ENCODE measurements at places on chromosomes 16 and 17.

DNA sequence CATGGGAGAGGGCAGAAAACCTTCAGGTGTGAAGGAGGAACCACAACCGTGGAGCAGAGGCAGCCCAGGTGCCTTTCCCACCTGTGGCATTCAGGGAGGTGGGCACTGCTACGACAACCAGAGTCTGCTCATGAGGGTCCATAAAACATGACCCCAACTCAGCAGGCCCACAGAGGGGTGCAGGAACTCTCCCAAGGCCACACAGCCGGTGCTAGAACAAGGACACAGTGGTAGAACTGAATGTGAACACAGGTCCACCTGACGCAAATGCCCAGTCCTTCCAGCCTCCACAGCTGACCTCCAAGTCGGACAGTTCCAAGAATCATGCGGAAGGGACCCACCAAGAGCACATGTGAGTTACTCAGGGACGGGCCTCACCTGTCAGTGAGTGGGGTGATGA is 76.4 kb downstream of the DNAH17 start:
- DNase-seq, result no peak

DNA sequence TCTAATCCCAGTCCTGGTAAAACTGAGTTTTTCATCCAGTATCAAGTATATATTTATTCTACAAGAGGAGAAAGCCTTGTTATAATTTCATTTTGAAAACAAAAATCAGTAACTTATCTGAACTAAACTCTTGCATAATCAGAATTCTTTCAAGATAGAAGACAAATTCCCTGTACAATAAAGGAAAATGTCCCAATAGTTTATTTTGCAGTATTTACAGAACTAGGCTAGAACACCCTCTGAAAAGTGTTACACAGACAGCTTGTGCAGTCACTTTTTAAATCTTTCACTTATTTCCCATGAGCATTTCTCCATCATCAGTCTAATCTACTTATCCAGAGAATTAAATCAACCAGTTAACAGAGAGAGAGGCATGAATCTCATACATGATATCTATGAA is 48.5 kb downstream of the SPOP start:
- no peak for DNase-seq

GRCh38 chr16:72299684-72300243 is 127.8 kb upstream of the PMFBP1 start:
- no peak for DNase-seq

DNA sequence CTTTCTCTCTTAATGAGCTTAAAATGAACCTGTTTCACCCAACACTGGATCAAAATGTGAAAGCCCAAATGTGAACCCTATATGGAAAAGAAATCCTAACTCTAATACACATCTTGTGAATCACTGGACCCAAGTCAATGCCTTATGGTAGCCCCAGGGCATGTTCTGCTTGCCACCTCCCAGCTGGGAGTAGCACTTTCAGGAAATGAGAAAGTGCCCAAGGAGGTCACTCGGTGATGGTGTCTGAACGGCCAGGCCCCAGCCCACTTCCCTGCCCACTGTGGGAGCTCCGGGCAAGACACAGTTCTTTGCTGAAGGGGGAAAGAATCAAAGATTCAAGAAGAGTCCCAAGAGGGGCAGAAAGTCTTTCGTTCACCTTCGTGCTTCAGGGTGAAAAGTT is 46.1 kb downstream of the GTF3C1 start:
- DNase-seq, result no peak

- no peak for DNase-seq
Observed at GRCh38 chr17:80676096-80676466, 131.4 kb downstream of the RPTOR start.

GRCh38 chr17:69320210-69320907 is 6.6 kb downstream of the ABCA5 start:
- no peak for DNase-seq

DNA sequence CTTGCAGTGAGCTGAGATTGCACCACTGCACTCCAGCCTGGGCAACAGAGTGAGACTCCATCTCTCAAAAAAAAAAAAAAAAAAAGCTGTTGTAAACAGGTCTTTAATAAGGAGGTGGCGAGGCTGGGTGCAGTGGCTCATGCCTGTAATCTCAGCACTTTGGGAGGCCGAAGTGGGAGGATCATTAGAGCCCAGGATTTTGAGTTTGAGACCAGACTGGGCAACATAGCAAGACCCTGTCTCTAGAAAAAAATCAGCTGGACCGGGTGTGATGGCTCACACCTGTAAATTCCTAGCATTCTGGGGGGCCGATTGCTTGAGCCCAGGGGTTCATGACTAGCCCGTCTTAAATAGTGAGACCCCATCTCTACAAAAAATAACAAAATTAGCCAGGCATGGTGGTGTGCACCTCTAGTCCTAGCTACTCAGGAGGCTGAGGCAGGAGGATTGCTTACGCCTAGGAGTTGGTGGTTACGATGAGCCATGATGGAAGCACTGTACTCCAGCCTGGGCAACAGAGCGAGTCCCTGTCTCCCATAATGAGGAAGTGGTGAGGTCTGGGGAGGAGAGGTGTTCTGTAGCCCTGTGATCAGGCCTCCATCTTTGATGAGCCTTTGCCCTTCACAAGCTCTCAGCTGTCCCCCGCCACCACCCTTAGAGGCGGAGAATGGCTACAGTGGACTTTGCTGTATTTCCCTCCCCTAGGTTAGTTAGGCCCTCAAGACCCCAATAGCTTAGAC is 36.2 kb downstream of the ZNF778 start:
- DNase-seq, result no peak

GRCh38 chr17:47829870-47830269 is 1.5 kb downstream of the MRPL10 start:
- no peak for DNase-seq

DNA sequence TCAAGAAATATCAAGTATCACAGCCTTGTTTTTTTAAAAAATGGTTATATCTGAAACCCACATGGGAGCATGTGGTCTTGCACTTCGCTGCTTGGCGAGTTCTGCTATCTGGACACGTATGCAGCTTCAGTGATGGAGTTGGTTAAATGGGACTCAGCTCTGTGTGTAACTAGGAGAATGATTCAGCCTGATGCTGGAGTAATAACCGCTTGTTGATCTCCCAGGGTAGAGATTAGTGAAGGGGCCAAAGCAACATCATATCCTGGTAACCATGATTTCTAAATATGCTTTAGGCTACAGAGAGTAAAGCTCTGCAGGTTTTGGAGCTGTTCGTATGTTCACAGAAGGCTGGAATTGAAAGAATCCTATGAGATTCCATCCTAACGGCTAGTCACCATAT is 63.2 kb downstream of the IQCK start:
- DNase-seq, result no peak

DNA sequence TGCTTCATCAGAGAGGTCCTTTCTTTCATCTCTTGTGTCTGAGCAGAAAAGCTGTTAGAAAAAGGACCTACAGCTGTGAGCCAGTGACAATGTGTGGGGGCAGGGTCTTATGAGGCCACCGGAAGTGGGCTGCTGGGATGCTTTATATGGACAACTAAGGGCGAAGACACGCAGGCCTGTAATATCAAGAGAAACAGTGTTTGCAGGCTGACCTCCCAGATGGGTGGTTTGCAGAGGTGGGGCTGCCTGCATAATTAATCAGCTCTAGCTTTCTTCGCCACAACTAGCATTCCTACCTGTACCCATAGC is 30.4 kb upstream of the SALL1 start:
- no peak for DNase-seq

DNA sequence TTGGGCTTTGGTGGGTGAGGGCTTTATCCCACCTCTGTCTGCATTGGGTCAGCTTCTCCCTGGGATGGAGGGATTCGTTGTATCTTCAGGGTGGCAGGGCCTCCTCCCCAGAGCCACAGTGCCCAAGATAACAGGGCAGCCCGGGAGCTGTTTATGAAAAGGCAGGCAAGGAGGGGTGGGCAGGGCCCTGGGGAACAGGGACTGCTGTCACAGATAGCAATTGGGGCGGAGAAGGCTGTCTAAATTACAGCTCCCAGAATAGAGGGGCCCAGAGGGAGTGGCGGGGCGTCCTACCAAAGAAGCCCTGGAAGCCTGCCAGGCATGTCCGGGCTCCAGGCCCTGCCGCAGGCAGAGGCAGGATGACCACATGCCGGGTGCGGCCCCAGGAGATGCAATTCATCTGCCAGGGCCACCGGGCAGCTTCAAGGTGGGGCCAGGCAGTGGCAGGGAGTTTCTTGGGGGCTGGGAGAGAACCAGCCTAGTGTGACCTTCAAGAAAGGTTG is 18.8 kb upstream of the PHOSPHO1 start:
- no peak for DNase-seq

DNA sequence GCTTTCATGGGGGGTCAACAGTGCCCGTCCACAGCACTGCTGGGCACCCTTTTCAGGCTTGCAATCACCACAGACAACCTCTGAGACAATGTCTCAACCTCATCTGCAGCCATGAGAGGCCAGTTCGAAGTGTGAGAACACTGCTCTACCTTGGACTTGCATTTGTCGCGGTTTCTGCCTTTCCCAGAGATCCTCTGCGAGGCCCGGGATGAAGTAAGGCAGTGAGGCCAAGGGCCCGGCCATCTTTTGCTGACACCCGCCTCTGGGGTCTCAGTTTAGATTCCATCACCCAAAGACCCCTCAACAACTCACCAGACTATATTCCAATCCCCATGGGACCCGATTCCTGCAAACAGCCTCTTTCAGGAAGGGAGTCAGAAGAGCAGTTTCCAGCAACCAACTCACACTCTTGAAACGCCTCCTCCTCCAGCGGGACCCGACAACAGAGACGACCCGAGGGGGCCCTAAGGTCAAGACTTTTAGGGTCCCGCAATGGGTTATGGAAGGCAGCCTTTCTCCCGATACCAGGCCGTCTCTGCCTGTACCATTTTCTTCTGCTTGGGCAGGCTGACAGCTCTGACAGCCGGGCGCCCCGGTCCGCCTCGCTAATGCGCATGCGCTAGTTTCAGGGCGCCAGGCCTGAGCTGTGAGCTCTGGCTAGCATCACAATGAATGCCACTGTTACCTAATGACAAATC is 576.0 kb downstream of the KCNJ18 start:
- DNase-seq, result no peak

DNA sequence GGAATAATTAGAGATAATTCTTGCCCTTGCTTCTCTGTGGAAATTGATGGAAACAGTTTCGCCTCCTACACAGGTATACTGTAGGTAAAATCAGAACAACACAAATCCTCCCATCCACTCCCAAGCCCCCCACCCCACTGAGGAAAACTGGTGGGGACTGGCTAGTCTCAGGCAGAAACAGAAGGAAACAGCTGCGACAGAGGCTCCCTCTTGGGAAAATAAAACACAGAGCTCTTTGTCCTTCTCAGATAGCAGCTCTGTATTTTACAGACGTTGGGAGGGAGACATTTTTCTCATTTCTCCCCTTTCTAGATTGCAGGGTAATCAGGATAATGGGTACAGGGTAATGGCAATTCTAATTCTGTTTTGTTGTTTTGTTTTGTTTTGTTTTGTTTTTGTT is 1.1 kb downstream of the SLFN13 start:
- DNase-seq, result no peak

GRCh38 chr16:9870962-9871361 is 311.3 kb downstream of the GRIN2A start:
- DNase-seq, result no peak

- no peak for DNase-seq
Observed at GRCh38 chr17:46151762-46152161, 41.5 kb downstream of the KANSL1 start.

DNA sequence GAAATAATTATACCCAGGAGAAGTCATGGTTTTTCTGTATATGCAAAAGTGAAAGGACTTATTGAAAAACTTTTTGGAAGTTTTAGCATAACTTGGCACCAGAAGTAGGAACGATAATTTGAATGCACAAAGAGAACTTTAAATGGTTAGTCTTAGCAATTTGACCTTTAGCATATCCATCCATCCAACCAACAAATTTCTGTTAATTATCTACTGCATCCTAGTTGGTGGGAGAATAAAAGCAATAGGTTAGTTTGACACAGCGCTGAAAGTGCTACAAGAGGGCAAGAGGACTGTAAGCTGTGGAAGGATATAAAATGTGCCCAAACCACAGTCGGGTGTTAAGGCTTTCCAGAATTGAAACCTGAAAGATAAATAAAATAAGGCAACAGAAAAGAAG is 17.6 kb downstream of the SPAG9 start:
- DNase-seq, result no peak

GRCh38 chr16:89090669-89091426 is 2.8 kb upstream of the ACSF3 start:
- no peak for DNase-seq

GRCh38 chr17:60301649-60302048 is 90.3 kb downstream of the USP32 start:
- no peak for DNase-seq

DNA sequence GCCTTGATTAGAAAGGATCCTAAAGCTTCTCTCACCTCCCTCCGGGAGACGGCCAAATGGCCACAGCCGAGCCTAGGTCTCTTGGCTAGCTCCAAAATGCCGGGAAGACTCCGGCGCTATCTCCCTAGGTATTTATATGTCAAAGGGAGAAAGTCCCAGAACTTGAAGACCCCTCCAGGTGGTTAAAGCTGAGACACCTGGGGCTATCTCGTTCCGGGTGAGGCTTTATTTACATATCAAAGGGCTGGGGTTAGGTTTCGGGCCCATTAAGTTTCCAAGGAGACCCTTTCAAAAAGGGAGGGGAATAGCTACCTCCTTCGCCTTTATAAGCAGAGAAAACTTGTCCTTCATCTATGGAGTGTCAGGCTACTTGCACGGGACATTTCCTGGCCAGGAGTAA is 70.9 kb upstream of the KIFC3 start:
- DNase-seq, result no peak

DNA sequence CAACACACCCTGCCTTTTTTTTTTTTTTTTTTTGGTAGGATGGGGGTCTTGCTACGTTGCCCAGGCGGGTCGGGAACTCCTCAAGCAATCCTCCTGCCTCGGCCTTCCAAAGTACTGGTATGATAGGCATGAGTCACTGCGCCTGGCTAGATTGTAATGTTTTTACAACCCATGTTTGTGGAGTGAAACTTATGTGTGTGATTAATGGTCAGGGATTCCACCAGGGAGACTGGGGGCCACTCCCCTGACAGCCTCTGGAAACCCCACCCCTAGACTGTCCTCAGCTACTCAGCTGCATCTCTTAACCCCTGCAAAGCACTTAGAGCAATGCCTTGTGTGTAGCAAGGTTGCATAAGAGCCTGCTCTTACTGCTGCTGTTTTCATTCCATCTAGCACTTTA is 220.5 kb downstream of the PARN start:
- DNase-seq, result peak; percentile 84

DNA sequence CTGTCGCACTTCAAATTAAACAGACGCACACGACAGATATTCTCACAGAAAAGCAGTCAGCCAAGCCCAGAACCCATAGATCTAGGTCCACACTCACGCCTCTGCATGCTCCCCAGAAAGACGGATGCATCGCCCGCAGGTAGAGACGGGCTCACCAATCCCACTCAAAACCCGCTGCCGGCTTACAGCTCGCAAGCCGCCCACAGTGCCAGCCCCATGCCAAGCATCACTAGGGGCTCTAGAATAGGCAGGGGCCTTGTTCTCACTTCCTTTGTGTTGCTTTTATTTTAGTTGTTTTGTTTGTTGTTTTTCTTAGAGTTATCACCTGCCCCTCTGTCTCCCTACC is 336 bp upstream of the BMERB1 start:
- DNase-seq, result no peak

GRCh38 chr17:80198144-80198661 is 21.9 kb downstream of the SGSH start:
- no peak for DNase-seq
